NCI-H1092 (cell line): ENCODE measurements at places on chromosomes 3 and 15.

- DNase-seq = no peak
Observed at GRCh38 chr15:68507447-68507846, 71.3 kb upstream of the CORO2B start.

DNA sequence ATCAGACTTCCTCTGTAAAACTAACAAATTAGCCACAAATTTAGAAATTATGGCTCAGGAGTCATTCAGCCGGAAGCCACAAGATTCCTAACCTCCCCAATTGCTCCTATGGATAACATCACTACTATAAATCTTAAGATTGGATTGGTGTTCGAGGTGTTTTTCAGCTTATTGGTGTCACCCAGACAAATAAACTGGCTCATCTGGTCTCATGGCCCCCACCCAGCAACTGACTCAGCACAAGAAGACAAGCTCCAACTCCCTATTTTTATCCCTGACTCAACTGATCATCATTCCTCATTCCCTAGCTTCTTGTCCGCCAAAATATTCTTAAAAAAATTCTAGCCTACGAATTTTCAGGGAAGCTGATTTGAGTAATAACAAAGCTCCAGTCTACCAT is 135.1 kb upstream of the STRIT1 start:
- no peak for DNase-seq

DNA sequence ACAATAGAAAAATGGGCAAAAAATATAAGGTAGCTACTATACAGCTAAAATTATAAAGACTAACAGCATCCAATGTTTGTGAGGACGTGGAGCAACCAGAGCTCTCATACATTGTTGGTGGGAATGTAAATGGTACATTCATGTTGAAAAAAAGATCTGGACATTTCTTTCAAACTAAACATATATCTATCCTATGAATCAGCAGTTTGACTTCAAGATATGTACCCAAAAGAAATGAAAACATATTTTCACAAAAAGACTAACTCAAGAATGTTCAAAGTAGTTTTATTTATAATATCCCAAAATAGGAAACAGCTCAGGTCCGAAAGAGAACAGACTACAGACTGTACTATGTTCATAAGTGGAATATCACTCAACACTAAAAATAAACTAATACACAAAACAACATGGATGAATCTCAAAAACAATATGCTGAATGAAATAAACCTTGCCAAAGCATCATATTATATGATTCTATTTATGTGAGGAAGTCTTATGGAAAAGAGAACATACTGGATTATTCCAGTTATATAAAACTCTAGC is 8.8 kb upstream of the TTBK2 start:
- no peak for DNase-seq

- DNase-seq = no peak
Observed at GRCh38 chr3:24680214-24680967, 185.7 kb upstream of the THRB start.

DNA sequence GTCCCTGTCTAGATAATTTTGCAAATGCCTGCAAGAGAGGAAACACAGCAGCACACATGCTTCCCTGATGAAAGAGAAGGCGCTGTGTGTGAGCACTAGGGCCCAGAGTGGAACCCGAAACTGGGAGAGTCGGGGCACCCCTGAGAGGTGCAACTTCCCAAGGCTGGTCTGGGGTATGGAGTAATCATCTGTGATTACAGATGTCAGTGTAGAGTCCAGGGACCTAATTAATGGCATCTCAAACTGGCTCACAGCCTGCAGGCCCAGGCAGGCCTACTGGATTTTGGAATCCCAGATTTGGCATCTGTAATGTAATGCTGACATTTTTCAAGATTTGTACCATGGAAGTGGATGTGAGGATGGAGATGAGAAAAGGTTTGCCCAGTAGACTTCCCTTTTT is 29.4 kb downstream of the PGPEP1L start:
- DNase-seq = no peak

DNA sequence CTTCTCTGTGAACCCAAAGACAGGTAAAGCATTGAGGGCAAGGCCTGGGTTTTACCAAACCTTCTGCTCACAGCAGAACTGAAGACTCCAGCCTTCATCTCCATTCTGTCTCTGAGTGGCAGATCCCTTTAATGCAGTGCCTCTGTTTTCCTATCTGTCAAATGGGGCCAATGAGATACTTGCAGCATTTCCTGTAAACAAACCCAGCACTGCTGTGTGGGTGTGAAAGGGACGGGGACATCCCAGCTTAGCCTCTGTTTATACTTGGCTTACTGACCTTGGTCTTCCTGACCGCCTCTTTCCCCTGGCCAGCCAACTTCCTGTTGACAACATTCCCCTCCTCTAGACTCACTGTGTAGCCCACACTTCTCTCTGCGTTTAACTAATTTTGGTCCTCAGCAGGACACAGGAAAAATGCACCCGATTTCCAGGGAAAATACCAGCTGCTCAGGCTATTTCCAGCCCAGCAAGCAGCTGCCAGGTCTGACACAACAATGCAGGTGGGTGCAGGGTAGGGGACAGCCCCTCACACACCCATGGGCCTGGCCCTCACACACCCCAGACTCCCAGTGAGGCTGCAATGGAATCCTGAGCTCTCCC is 105.9 kb upstream of the HERC1 start:
- DNase-seq = no peak

DNA sequence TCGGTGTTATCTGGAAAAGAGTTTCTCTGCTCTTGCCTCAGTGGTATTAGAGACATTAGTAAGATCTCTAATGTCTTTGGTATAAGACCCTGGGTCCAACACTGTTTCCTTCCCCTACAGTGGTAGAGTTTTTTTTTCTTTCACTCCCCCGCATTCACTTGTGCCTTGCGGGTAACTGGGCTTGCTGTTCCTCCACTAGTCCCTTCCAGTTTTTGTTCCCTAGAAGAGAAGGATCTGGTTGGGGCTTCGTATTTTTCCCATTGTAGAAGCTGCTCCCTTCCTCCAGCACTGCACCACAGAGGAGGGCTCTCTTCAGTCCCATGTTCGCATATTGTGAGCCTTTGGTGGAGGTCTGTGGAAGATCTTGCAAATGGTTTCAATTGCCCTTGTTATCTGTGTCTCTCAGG is 13.7 kb downstream of the CTDSPL2 start:
- no peak for DNase-seq
